ENCODE measurements at places on chromosomes 5 and 9. TPM values are rescaled to one million over a fixed set of nuclear protein-coding genes. Genes with fewer than 3 reads are reported as not detected.

- DNase-seq = no peak
Observed at GRCh38 chr9:77014597-77015263, 4.7 kb upstream of the FOXB2 start.

- DNase-seq = no peak
Observed at GRCh38 chr9:79254900-79255650, 316.7 kb upstream of the TLE4 start.

DNA sequence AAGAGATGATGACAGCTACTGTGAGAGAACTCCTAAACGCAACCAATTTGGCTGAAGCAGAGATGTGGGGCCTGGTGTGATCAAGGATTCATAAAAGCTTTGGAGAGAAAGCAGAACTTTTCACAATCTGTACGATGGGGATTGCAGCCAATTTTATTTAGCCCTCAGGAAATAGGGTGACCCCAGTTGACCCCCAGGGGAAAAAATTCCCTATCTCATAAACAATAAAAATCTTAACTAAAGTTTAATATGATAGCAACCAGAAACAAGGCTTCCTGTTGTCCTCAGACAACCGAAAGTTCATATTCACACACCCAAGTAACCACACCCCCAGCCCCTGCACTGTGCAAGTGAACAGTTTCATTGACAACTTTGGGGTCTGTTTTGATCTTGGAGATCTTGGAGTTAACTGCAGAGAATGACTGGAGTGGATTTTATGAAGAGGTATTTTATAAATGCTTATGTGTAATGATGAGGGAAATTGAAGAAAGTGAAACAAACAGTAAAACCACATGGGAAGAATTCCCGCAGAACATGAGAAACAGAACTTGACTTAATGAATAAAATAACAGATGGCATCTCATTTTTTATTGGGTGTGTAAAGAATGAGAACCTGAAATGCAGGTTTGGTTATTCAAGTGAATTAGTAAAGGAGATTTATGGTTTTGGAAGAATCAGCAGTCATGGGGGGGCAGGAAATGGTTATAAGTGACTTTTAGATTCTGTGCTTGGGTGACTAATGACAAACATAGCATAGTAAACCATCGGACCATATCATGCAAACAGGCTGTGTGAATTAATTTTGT, 94.5 kb downstream of the PDE4D start:
- no peak for DNase-seq

DNA sequence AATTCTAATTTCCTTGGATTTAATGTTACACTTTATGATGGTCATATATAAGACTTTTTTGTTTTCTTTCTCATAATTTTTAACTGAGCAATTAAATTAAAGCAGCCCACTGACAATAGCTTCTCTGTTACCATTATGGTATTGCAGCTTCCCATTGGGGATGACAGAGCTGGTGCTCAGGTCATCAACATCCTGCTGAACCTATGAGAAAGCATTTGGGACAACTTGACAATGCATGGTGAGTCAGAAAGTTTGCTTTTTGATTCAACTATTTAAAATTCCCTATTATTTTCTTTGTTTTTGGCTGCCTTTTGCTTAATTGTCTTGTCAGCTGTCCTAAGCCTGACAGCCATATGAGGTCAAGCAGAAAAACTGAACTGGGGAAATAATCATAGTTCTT, 487.4 kb upstream of the RIOK2 start:
- DNase-seq = no peak

DNA sequence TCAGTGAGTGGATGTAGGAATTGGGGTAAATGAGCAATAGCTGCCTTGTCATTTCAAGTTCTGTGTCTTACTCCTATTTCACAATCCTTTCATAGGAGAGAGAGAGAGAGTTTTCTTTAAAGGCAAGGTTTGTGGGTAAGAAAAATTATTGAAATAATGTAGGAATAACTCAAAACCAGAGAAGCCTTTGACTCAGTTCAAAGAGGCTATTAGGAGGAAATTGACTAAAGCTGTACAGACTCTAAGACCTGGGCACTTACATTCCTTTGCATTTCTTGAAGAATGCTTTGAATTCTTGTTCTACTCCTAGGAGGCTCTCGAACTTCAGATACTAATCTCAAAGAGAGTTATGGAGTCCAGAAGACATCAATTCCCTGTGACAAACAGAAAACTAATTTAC, 257.1 kb downstream of the FBXL7 start:
- no peak for DNase-seq

- DNase-seq = no peak
Observed at GRCh38 chr9:108857572-108857971, 1.8 kb upstream of the ACTL7B start.

GRCh38 chr5:124941051-124942049, 194.9 kb upstream of the ZNF608 start:
- no peak for DNase-seq

DNA sequence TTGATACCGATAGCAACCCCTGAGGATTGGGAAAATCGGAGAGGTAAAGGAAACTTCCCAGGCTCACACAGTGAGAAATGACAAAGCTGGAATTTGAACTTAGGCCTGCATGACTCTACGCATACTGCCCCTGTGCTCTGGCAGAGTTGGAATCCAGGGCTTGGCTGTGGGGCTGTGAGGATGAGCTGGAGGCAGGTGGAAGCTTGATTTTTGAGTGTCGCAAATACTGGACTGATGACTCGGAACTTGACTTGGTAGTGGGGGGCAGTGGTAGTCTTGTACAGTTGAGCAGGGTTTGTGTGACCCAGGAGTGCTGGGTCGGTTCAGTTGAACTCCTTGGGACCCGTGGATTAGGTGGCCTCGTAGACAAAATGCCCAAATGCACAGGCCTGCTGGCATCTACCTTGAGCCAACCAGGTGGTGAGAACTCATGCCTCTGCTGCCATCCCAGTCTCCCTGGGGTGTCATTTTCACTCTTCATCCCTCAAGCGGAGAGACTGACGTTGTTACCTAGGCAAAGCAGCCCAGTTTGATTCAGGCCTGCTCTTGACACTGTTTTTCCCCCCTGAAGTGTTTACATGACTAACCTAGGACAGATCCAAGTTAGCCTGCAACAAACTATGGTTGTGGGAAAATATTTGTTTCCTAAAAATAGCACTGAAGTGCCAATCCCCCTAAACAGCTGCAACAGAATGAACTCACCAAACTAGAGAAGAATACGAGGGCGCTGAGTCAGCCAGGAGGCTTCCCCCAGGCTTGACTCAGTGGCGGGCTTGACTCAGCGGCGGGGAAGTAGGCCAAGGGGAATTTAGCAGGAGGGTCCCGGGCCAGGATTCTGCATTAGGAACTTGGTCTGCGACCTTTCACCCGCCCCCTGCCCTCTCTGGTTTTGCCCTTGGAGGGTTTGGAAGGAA, 45.7 kb upstream of the ORM1 start:
- peak; percentile 46 for DNase-seq

DNA sequence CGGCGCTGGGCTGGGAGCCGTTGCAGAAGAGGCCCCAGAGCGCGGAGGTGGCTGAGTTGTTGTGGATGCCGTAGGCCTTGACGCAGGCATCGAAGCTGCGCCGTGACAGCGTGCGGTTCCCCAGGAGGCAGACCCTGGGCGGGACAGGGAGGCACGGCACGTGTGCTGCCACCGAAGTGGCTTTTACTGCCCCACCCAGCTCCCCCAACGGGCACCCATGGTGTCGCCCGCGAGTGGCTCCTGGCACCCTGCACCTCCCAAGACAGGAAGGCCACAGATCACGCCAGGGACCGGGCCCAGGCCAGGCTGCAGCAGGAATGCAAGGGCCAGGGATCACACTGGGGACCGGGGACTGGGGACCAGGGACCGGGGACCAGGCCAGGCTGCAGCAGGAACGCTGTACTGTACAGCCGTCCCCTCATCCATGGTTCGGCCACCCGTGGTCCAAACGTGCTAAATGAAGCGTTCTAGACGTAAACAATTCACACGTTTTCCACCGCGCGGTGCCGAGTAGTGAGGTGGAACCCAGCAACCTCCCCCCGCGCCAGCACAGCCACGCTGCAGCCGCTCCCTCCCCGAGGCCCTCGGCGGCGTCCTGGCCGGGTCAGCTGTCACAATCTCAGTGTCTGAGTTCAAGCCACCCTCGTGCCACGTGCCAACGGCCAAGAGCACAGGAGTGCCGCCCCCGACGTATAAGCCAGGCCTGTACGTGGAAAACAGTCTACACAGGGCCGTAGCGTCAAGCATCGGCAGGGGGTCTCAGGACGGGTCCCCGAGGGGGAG, 27.8 kb downstream of the SLC12A7 start:
- no peak for DNase-seq

DNA sequence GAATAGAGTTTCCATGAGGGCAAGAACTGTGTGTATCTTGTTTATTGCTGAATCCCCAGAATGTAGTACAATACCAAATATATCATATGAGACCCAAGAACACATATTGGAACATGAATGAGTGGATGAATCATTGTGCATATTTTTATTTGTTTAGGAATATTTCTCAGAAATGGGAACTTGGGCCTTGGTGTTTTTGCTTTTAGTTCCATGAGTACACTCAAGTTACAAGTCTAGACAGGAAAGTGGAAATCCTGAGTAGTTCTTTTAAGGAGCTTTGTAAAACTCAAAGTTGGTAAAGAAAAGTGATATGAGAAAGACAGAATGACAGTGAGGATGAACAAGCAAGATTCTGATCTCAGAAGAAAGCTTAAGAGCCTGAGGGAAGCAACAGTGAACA, 647.0 kb downstream of the EFNA5 start:
- DNase-seq = no peak

- no peak for DNase-seq
Observed at GRCh38 chr9:120065151-120065550, 514.8 kb downstream of the CDK5RAP2 start.

DNA sequence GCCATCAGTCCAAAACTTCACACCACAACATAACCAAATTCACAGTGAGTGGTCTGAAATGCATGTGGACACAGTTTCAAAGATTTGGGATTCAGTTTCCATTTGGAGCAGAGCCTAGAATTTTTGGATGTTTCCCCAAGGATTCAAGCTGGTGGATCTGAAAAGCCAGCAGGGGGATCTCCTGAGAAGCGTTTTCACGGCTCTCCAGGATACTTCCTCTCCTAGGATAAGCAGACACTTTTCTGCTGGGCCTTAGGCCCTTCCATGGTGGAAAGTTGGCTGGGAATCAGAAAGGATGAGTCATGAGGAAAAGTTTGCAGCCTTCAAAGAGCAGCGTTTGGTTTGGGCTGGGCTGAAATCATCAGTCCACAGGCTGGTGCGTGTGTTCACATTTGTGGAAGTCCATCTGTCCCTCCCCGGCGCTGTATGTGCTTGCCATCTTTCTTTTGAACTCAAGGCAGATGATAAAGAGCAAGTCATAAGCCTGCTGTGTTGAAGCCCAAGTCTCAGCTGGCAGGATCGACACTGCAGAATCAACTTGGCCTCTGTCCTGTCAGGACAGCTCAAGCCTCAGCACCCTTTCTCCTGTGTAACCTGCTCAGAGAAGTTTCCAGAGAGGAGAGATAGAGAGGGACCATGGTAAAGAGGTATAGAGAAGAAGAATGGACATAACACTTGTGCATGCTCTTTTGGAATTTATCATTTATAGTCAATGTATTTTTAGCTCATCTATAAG, 152.6 kb upstream of the MSX2 start:
- DNase-seq = peak; percentile 75

- DNase-seq = no peak
Observed at GRCh38 chr5:133155326-133155969, 103.6 kb downstream of the HSPA4 start.

DNA sequence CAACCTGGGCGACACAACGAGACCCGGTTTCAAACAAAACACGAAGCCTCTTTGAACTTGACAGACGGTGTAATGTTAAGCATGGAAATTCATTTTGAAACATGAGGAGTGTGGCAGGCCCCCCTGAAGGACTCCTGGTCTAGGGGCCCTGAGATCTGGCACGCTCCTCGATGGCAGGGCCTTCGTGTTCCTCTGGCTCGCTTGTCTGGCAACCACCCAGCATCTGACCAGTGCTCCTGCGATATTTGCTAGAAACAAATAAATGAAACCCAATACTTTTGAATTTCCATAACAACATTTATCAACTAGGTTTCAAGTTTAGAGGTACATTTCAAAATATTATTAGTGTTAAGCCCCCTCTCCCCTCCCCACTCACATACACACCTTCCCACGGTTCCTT, 193.0 kb downstream of the ERCC6L2 start:
- DNase-seq = no peak

Gene STK32A
- total RNA-seq = 22.5 TPM

Gene MLANA
- total RNA-seq = not detected

Gene ARID3C
- total RNA-seq = not detected

Gene SPINK4
- total RNA-seq = not detected

Gene SHOC1
- total RNA-seq = 0.29 TPM

Gene NTMT1
- total RNA-seq = 25.3 TPM

Gene ACTL7A
- not detected for total RNA-seq

Gene SH3TC2
- total RNA-seq = 1.2 TPM

Gene PCDHGB4
- total RNA-seq = 3.2 TPM

Gene ZNG1A
- 20.3 TPM for total RNA-seq
